ENCODE measurements at places on chromosomes 4 and X.

GRCh38 chr4:135408109-135408508 is 1206.5 kb upstream of the PABPC4L start:
- DNase-seq = no peak

GRCh38 chr4:121788896-121789295 is 12.2 kb upstream of the EXOSC9 start:
- no peak for DNase-seq

DNA sequence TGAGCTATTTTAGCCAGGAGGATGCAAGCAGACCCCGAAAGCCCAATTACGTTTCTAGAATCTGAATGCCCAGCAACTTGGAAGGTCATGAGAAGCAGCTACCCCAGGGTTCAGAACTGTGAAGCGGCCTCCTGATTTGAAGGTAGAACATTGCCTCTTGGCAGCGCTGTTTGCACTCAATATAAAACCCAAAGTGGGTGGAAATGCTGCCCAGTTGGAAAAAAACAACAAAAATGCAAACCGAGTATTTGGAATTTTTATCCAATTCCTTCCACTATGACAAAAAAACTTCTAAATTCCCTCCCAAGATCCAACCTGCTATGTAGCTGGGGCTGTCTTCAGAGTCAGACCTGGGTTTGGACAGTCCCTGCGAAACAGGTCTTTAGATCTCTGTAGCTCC is 103.3 kb upstream of the RBPJ start:
- DNase-seq = no peak

GRCh38 chrX:12234534-12235329 is 96.5 kb downstream of the FRMPD4 start:
- DNase-seq = no peak

GRCh38 chr4:159283696-159284095 is 180.8 kb downstream of the RAPGEF2 start:
- DNase-seq = peak; percentile 76

GRCh38 chr4:23921447-23921845 is 31.6 kb upstream of the PPARGC1A start:
- DNase-seq = no peak

- DNase-seq = no peak
These were observed 72.3 kb upstream of the TNMD start for GRCh38 chrX:100512471-100512870.

GRCh38 chr4:76545226-76545884 is 110.3 kb downstream of the SHROOM3 start:
- no peak for DNase-seq

GRCh38 chr4:153243468-153243867 is 39.2 kb downstream of the TRIM2 start:
- DNase-seq = no peak

GRCh38 chrX:71217298-71217697 is 5.7 kb upstream of the GJB1 start:
- no peak for DNase-seq

DNA sequence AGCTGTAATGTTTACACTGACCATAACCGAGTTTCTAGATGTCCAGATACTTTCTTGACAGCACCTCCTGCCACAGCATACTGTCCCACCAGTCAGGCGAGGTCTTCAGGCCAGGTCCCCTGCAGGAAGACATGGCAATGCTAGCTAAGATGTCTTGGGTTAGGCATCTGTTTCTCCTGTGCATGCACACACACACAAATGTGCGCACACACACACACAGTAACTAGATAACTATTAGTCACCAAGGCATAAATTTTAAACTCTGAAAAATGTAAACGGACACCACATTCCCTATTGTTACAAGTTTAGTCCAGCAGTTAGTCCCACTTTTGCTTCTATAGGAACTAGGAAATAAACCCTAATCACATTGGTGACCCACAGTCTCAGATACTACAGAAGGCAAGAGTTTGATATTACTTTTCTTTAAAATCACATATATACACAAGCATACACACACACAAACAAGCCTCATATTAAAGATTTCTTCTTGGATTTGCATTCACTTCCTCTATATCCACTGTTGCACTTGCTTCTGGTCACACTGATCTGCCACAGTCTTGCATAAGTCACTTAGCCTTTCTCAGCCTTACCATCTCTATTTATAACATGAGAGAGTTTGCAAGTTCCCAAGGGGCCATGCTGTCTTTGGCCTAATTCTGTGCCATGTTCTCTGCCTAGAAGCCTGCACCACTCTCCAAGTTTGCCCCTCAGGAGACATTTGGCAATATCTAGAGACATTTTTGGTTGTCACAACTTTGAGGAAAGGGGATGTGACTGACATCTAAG is 32.2 kb downstream of the IL21 start:
- DNase-seq = no peak

GRCh38 chr4:114599903-114600552 is 1.4 kb downstream of the UGT8 start:
- no peak for DNase-seq

GRCh38 chr4:77927991-77928925 is 65.6 kb downstream of the MRPL1 start:
- no peak for DNase-seq

DNA sequence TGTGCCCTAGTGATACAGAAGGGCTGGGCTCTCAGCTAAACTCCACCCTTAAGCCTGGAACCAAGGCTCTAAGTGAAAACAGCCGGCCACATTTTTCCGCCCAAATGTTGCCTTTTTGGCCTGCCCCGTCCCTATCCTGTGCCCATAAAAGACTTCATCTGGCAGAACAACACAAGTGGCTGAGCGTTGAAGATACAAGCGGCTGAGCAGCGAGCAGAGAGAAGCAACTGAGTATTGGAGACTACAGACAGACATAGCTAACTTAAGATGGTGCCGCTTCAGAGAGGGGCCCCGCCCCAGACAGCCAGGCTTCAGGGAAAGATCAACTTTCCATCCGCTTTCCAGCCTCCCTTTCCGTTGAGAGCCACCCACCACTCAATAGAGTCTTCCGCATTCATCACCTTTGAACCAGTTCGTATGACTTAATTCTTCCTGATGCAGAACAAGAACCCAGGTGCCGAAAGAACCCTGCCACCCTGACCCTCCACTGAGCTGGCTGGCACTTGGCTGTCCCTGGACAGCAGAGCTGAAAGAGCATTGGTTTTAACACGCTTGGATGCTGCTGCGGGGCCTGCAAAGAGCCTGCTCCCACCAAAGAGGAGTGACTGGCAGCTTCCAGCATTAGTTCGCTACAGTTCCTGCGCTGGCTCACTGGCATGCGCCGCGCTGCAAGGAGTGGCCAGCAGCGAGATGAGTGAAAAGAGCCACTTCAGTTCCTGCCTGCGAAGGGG is 853.2 kb upstream of the INTU start:
- DNase-seq = no peak

DNA sequence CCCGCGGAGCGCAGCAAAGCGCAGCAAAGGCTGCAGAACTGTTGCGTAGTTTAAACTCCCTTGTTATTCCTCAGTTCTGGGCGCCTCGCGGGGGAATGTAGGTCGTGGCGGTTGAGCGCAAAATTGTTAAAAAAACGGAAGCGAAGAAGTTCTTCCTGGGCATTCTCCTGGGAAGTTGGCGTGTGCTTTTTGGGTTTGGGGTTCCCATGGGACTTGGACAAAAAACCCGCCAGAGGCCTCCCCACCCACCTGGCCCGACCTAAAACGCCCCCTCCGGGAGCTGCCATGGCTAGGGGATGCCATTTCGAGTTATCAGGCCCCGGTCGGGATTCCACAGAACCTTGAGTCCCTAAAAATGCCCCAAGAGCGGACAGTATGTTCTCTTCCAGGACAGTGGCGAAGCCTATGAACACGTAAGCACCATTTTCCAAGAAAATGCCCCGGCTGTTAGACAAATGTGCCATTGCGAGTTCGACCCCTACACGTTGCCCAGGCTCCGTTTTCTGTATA is 8.9 kb downstream of the ZIC3 start:
- no peak for DNase-seq

DNA sequence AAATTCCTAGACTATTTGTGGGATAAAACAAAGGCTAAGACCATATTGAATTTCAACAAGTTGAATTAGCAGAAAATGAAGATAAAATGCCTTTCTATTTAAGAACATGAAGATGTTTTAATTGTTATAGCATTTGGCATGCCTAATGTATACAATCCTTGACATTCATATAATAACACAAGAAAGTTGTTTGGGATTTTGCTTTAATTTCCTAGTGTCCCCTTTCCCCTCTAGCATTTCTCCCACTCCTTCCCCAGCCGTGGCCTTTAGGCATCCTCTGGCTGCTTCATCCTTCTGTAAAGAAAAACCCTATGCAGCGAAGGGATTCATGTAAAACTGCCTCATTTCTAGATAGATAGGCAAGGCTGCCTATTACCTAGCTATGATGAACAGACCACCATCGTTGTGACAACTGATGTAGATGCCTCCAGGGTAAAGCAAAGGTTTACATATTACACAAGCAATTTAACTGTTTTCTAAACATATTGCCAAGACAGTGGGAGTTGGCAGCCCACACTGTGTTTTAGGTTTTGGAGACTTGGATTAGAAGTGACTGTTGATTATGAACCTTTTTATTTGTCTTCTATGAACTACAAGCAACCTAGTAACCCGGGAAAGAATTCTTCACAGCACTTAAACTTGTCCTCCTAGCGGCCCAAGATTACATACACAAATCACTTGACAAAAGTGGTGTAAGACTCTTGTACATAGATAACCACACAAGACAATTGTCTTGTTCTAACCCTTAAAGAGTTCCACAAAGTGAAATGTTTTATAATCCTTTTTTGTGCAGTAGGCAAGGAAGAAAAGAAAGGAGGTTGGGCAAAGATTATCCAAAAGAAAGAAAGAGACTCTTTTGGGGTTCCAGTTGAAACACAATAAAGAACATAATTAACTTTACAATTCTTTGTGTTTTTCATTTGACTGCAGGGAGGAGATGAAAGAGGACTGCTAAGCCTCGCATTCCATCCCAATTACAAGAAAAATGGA is 59.9 kb downstream of the HHIP start:
- no peak for DNase-seq

GRCh38 chrX:42362219-42362618 is 415.7 kb downstream of the PPP1R2C start:
- DNase-seq = no peak

DNA sequence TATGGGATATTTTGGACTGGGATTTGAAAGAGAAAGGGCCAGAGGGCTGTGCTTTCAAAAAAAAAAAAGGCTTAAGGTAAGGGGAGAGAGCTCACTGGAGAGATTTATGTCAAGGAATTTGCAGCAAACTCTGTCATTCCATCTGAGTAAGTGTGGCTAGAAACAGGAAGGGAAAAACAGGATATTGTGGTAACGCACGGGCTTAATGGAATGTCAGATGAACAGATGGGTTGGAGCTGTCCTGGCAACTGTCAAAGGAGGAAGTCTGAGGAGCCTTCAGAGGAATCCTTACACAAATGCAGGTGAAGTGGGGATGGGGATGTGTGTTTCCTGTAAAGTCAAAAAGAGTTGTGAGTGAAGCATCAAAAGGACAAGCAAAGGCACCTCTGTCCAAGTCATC is 15.1 kb upstream of the NKX3-2 start:
- peak; percentile 62 for DNase-seq

DNA sequence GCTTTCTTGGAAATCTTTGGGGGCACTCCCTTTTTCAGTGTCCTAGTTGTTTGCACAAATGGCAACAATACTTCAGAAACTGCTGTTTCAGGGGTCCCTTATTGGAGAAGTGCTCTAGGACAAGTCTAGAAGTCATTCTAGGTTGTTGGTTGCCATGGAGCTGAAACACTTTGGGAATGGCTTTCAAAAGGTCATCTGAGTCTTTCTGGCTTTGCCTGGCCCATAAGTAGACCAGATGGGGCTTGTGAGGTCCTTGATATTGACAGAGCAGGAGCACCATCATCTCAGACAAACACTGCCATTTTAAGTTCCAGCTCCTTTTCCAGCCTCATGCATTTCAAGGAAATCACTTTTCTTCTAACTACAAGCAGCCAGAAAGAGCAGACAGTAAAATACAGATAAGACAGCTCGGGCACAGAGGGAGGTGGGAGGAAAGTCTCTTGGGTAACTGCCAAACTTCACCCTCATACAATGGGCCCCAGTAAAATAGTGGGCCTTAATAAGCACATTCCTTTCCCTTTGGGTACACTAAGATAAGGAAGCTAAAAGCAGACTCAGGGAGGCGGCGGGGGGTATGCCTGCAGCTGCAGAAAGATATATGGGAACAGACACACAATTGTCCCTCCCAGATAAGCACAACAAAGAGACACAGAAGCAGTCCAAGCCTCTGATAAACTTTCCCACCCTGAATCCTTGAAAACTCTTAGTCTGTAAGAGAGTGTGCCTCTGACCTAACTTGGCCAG is 8.5 kb upstream of the NXF3 start:
- DNase-seq = no peak

DNA sequence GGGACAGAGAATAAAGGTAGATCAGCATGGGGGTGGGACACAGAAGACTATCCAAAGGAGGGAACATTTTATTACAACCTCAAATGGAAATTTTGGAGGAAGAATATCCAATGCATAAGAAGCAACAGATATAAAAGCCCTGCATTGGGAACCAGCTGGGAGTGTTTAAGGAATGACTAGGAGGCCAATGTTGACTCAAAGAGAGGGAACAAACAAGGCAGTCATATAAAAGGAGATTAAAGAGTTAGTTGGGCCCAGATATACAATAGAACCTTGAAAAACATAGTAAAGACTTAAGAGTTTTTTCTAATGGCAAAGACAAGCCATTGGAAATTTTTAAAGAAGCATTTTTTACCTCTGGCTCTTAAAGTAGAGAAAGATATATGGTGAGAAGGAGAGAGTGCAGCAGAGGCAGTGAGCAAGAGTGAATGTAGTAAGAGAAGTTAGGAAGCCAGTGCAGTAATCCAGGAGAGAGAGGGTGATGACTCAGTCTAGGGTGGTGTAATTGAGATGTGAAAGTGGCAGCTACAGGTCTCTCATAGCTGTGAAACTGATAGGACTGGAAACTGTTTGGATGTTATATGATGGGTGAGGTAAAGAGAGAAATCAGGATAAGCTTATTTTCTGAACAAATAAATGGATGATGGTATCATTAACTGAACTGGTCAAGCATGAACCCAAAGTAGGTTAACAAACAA is 182.2 kb upstream of the ATOH1 start:
- no peak for DNase-seq

DNA sequence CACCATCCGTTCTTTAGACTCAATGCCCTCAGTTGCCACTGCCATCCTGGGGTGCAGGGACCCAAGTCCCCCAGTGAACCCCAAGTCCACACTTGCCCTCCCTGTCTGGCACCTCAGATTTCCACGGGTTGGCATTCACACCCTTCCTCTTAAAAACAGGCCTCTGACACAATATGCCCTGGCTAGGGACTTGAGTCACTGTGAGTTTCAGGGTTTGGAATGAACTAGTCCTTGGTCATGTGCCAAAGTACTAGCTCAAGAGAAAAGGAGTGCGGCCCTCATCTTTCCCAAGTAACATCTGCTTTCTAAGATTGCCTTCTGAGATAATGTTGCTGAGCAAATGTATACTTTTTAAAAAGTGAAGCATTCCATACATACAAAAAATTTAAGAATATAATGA is 134.0 kb downstream of the MID1 start:
- DNase-seq = peak; percentile 59

GRCh38 chr4:64821219-64821976 is 412.1 kb upstream of the TECRL start:
- DNase-seq = no peak

DNA sequence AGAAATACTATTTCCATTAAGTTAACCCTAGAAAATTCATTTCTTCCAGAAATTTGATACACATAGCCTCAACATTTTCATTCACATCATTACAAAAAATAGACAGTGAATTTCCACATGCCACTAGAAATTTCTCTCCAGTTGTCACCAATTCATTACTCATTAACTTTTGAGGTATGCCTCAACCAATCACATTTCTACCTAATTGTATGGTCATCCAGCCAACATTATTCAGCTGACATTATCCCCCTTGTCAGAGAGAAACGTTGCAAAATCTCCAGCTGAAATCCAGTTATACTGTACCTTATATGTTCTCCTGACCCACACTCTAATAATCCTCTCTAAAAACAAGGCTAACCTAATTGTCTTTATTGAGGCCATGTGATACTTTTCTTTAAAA is 24.8 kb downstream of the FRYL start:
- DNase-seq = no peak

All from non-pigmented ciliary epithelial cell (primary cell).